Activated T-helper 1 cell treated with anti-CD3 and anti-CD28 coated beads, Interleukin-12 subunit alpha, Interleukin-12 subunit beta, Interleukin-2, Interleukin-4 antibody, amounts not matched to agents 30 ng/mL and 10 ng/mL and 1 ng/mL, durations not matched to agents 14 hours and 24 hours and 36 hours (primary cell): ENCODE measurements at places on chromosomes 5 and 9.

DNA sequence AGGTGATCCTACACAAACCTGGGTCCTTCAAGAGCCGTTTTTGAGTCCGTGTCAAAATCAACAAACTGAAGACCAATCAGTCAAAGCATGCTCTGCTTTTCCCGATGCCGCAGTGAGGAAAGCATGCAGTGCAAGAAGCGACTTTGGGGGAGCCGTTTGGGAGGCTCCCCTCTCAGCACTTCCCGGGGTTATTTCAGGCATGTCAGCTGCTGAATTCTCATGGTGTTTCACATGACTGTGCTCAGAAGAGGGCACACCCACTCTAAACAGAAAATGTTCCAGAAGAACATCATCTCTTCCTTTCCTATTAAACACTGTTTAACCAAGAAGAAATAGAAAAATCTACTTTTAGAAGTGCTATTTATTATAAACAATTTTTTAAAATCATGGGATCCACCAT is 125.5 kb downstream of the EPB41L4A start:
- no peak for DNase-seq

GRCh38 chr9:126854734-126855133 is 5.7 kb upstream of the ZBTB34 start:
- DNase-seq = no peak

GRCh38 chr5:66646570-66646969 is 50.4 kb downstream of the MAST4 start:
- no peak for DNase-seq

DNA sequence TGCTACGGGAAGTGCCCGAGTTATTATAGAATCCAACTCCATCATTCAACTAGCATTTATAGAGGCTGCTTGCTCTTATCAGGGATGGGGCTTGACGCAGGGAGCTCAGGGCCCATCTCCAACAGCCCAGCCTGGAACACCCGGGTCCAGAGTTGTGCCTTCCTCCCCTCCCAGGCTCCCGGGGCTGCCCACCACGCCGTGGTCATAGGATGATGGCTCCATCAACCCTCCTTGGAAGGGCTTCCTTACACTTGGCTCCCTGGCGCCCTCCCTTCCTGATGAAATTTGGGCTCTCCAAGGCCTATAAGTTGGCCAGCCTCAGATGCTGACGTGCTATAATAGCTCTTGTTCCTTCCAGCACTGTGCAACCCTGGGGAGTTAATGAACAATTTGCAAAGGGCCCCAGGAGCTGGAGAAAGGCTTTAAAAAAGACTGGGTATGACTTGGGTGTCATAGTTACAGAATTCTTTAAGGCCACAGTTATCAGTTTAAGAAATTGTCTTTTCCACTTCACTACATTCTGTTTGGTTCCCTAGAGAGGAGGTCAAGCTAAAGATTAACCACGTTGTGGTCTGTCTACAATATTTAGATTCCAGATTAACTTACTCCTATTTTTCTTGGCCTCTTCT is 42.5 kb upstream of the GADD45G start:
- DNase-seq = no peak

DNA sequence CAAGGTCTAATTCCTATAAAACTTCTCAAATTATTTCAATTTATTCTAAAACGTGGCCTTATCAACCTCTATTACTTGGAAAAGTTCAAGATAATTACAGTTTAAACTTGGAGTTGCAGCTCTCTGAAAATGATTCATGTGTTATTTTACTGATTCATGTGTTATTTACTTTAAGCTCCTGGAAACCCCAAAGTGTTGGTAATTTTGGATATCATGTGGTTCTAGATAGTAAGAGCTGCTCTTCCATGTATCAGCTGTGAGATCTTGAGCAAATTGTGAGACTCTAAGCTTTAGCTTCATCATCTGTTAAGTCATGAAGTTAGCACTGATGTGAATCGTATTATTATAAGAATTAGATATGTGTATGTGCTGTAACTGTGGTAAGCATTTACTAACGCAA is 749.2 kb downstream of the TLE4 start:
- DNase-seq = no peak
